ENCODE measurements at places on chromosomes 2 and 18. TPM values are rescaled to one million over a fixed set of nuclear protein-coding genes. Genes with fewer than 3 reads are reported as not detected.

The VSNL1 gene
- not detected for total RNA-seq

The ERICH2 gene
- not detected for total RNA-seq

The HOXD13 gene
- total RNA-seq = 0.15 TPM

The CPS1 gene
- total RNA-seq = 6.2 TPM

The TSPYL6 gene
- not detected for total RNA-seq

The CXCR2 gene
- total RNA-seq = not detected

The BZW1 gene
- 413 TPM for total RNA-seq

The COL4A3 gene
- total RNA-seq = 1.1 TPM
